Activated CD4-positive, alpha-beta T cell treated with anti-CD3 and anti-CD28 coated beads, Interleukin-2, Interleukin-4, amounts not matched to agents 100 ng/mL and 50 ng/mL, durations not matched to agents 16 hours and 8 hours (primary cell): ENCODE measurements at places on chromosomes 12 and 14.

- DNase-seq = no peak
Measured at GRCh38 chr12:105466231-105466900, 135.9 kb downstream of the C12orf75 start.

DNA sequence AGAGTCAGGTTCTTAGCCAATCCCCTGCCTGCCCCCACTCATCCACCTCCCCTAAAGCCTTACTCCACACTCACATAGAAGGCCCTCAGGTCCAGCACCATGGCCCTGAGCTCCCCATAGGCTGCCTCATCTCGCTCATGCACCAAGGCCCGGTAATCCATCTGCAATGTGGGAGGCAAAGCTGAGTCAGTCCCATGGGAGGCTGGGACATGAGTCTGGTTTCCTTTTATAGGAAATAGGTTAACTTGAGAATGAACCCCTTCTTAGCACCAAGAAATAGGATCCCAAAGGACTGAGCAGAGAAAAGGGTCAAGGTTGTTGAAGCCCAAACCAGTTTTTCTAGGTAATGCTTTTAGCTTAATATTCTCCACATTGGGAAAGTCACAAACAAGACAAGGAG lies 2.1 kb upstream of the EMC9 start:
- no peak for DNase-seq

DNA sequence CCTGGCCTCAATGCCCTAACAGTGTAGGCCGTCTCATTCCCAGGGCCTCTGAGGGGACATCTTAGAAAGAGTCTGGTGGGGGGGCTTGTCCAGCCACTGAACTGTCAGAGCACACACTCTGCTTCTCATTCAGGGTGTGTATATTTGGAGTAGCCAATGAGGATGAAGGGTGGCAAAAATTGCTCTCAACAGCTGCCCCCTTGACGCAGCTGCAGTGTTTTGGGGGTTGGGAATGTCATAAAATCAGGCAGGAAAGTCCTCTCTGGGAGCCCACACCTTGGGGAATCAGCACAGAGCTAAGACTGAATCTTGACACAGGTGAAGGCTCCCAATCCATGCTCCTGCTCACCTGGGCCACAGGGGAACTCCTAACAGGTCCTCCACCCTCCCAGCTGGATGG lies 1.5 kb downstream of the RASAL1 start:
- no peak for DNase-seq

- no peak for DNase-seq
Measured at GRCh38 chr12:117235261-117235660, 45.0 kb upstream of the FBXO21 start.
